ENCODE measurements at places on chromosomes 5 and 9. TPM values are rescaled to one million over a fixed set of nuclear protein-coding genes. Genes with fewer than 3 reads are reported as not detected.

DNA sequence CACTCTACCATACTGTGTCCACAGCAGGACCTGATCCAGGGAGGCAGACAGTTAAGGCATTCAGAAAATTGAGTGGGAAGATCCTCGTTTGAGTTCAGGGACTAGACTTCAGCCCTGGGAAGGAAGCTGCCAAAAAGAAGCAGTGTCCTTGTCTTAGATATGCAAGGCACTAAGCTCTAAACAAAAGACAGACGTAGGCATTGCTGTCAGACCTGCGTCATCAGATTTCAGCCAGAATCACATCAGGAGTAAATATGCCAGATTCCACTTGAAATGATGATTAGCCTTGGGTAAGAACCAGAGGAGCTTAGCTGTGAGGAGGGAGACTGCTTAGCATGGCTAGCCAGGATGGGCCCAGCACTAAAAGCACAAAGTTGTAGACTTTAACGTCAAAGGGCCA lies 56.7 kb downstream of the MAMDC2 start:
- DNase-seq, result no peak

DNA sequence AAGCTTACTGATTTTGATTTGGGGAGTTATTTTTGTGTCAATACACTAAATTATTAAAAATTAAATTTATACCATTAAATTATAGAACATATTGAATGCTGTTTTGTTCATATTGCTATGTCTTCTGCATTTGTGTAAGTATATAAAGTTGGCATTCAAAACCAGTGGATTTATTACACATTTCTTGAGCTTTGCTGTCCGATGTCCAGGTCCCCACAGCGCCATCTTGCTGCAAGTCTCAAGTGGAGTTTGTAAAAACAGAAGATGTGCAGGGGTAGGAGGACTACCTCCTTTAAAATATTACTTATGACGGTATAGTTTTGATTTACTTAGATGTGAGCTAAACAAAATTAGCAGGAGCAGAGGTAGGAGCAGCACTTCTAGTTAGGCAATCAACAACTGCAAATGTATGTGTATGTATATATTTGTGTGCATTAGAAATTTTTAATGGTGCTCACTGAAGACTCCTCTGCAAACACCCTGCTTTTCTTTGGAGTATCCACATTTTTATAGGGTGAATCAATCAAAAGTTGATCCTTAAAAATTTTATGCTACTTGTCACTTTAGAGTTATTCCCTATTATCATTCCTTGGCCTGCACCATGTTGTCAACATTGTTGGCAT lies 37.4 kb downstream of the CPEB4 start:
- no peak for DNase-seq

The KLF4 gene
- 36.0 TPM for total RNA-seq

- no peak for DNase-seq
Measured at GRCh38 chr9:1804128-1804865, 210.8 kb upstream of the SMARCA2 start.

DNA sequence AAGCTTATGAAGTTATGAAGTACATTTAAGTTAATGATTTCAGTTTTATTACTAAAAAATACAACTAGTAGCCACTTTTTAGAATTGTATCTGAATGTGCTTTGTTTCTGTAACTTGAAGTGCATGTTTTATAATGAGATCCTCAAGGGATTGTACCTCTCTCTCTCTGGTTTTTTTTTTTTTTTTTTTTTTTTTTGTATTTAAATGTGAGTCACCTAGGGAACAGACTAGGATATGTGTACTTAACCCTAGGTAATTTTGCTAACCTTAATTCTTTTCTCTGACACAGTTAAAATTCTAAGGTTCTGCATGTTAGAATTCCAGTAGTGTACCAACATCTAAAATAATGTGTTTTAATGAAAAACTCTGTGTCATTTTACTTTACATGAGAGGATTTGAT lies 59.5 kb downstream of the CDC42SE2 start:
- no peak for DNase-seq

GRCh38 chr9:76557674-76558225 lies 98.8 kb downstream of the GCNT1 start:
- no peak for DNase-seq

The TAF11L5 gene
- not detected for total RNA-seq

- DNase-seq, result no peak
Measured at GRCh38 chr9:18405240-18405639, 68.7 kb upstream of the ADAMTSL1 start.

GRCh38 chr5:150065346-150065745 lies 21.0 kb downstream of the CSF1R start:
- DNase-seq, result no peak

- DNase-seq, result no peak
Measured at GRCh38 chr5:6296524-6296923, 81.8 kb downstream of the MED10 start.

- no peak for DNase-seq
Measured at GRCh38 chr5:89597878-89598277, 714.9 kb upstream of the MEF2C start.

GRCh38 chr9:131593091-131593820 lies 47.9 kb downstream of the PRRT1B start:
- DNase-seq, result no peak

The RLN1 gene
- total RNA-seq, result not detected

DNA sequence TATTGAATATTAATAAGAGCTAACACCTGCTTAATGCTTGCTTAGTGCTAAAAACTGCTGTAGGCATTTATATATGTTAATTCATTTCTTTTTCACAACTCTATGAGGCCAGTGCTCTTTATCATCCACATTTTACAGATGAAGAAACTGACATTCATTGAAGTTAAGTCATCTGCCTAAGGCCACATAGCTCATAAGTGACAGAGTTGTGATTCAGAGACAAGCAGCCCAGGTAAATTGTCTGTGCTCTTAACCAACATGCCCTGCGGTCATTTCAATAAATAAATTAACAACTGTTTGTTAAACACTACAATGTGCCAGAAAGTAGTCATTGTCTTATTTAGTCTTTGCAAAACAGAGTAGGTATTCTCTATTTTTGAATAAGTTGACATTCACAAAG lies 1354.4 kb upstream of the C9orf72 start:
- DNase-seq, result no peak

- DNase-seq, result no peak
Measured at GRCh38 chr9:122158202-122158601, 1.4 kb downstream of the NDUFA8 start.

DNA sequence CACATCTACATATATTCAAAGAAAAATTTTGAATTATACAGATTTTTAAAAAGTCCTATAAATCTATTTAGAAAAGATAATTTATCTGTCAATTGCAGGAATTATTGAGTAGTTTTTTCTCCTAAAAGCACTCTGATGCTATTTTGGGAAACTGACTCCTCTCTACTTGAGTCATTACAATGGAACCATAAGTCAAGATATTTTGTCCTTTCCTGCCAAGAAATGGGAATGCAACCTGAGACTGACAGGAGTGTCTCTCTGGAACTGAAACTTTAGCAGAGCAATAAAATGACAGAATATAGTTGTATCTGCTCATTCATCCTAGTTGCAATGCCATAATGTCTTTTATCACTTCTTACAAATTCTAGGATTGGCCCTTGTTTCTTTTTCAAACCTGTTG lies 48.6 kb downstream of the CARTPT start:
- no peak for DNase-seq

DNA sequence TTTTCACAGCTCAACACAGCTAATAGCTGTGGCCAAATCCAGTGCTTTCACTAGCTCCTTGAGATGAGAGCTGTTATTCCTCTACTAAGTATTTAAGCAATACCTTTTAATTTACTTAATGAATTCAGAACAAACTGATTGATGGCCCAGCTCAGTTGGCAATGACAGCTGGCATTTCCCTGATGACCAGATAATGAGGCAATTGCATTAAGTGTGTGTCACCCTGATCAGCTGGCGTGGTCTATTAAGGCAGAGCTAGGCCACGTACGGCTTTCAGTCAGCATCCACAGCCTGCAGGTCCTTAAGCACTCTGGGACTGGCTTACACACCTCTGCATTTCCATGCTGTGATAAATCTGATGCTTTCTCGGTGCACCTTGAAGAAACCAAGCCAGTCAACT lies 34.4 kb downstream of the TTLL11 start:
- DNase-seq, result no peak

DNA sequence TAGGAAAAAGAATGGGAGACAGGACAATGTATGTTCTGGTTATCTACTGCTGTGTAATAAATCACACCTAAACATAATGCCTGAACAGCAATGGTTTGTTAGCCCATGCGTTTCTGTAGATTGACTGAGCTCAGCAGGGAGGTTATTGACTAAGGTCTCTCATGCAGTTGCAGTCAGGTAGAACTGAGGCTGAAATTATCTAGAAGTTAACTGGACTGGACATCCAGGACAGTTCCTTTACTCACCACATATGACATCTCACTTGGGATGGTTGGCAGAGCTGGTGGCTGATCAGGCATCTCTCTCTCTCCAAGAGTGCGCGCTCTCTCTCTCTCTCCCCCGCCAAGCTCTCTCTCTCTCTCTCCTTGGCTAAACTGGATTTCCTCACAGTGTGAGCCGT lies 8.9 kb upstream of the FOXB2 start:
- DNase-seq, result no peak

DNA sequence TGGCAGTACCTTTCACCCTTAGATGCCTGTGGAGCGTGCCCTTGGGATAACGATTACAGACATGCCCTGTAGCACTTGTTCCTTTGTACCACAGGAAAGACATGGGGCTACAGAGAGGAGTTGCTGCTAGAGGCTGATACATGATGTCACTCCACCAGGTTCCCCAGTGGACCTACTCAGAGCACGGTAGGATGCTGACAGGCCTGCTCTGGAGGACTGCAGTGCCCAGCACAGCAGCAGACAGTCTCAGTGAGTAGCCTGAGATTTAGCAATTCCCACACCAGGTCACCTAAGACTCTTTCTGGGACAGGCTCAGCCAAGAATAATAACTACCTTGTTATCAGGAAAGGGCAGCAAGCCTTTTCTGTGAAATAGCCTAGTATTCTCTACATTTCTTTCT lies 28.8 kb downstream of the PDE4D start:
- no peak for DNase-seq

DNA sequence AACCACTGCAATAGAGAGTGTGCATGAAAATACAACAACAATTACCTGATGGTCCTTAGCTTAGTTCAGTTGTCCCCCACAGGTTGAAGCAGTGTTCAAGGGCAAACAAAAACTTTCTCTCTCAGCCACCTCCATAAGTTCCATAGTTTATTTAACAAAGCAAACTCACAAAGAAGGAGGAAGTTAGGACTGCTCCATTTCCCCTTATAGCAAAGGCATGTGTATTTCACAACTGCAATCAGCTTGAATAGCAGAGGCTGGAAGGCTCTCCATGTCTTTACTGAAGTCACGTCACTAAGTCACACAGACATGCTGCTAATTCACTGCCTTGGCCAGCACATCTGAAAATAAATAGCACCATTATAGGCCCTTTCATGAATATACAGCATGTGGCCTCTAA lies 43.3 kb downstream of the DOCK8 start:
- DNase-seq, result no peak

The LCN10 gene
- total RNA-seq, result not detected

- DNase-seq, result no peak
Measured at GRCh38 chr9:114972510-114973136, 42.2 kb upstream of the TNFSF8 start.

GRCh38 chr5:56641635-56642260 lies 173.6 kb upstream of the MAP3K1 start:
- no peak for DNase-seq

DNA sequence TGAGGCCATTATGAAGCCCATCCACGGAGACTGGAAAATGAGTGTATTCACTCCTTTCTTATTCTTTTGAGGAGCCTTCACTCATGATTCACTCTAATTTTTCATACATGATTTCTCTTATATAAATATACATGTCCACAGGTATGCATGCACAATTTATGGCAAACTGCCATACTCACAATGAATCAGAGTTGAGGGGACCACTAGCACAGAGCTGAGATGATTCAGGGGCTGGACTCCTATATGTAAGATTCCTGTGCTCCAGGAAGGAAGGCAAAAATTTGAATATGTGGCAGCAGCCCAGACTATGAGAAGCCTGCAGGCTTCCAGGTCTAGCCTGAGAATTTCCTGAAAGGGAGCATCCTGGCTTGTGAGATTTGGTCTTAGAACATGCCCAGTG lies 484.6 kb downstream of the PRELID2 start:
- no peak for DNase-seq

The RASEF gene
- 0.41 TPM for total RNA-seq

The TMEM167A gene
- total RNA-seq, result 139 TPM

- no peak for DNase-seq
Measured at GRCh38 chr5:1911773-1912235, 29.1 kb upstream of the IRX4 start.

GRCh38 chr5:10102706-10103497 lies 146.8 kb downstream of the ATPSCKMT start:
- DNase-seq, result no peak

DNA sequence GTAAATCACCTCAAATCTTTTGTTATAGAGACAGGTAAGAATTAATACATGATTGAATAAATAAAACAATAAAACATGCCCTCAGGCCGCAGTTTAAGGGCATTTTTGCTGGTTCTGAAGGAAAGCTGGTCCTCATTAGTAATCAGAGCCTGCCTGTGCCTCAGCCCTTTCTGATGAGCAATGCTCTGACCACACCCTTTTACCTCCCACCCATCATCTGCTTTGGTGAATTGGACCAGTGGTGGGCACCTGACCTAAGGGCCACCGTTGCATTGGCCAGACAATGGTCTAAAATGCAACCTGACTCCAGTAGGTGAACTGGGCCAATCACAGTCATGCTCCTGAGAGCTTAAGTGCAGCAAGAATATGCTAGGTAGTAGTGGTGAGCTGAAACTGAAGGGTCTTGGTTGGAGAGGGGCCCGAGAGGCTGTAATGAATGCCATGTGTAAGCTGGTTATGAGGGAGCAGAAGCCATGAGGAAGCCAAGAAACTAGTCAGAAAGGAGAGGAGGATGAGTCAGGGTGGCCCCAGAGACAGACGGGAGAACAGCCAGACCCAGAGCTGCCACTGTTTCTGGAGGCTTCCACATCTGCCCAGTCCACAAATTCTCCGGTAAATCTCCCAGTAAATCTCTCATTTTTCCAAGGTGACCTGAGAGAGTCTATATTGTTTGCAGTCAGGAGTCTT lies 45.5 kb upstream of the ZSWIM6 start:
- no peak for DNase-seq

GRCh38 chr9:122138560-122139268 lies 20.9 kb downstream of the NDUFA8 start:
- no peak for DNase-seq

DNA sequence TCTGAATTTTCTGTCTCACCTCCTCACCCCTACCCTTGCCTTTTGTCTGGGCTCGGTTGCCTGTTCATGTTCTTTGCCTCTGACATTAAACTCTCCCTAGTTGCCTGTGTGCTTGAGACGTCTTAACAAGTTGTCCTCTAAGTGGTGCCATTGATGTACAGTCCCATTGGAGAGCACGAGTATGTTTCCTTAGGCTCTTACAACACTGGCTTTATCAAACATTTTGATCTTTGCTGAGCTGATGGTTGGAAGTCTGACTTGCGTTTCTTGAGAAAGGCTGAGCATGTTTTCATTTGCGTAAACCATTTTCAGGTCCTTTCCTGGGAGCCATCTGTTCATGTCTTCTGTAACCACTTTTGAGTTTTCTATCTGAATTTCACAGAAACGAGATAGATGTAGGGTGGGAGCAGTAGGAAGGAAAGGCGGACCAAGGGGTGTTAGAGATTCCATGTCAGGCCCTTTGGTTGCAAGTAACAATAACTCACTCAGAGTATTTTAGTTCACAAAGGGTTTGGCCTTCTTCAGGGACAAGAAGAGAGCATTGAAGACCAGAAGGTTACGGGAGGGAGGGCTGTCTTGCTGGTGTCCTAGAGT lies 35.4 kb downstream of the OTULIN start:
- no peak for DNase-seq

The GAPT gene
- not detected for total RNA-seq
